Urinary bladder (tissue), 4 donors: ENCODE measurements at places on chromosomes 7 and 10.

- DNase-seq: no peak
Observed at GRCh38 chr10:62302760-62303159, 34.1 kb upstream of the RTKN2 start.

DNA sequence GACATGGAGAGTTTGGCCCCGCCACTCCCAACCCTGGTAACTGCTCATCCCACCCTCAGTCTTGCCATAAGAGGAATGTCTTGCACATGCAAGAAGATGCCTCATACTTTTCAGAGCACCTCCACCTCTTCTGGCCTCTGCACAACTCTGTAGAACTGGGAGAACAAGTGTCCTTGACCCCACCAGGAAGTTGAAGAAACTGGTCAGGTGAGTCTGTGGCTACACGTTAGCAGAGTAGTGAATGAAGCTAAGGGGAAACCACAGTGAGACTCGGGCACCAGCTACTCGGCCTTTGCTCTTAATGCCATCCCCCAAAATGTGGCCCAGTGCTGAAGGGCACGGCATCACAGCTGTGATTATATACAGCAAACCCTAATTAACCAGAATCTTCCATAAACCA is 110.1 kb downstream of the ARID5B start:
- no peak for DNase-seq

DNA sequence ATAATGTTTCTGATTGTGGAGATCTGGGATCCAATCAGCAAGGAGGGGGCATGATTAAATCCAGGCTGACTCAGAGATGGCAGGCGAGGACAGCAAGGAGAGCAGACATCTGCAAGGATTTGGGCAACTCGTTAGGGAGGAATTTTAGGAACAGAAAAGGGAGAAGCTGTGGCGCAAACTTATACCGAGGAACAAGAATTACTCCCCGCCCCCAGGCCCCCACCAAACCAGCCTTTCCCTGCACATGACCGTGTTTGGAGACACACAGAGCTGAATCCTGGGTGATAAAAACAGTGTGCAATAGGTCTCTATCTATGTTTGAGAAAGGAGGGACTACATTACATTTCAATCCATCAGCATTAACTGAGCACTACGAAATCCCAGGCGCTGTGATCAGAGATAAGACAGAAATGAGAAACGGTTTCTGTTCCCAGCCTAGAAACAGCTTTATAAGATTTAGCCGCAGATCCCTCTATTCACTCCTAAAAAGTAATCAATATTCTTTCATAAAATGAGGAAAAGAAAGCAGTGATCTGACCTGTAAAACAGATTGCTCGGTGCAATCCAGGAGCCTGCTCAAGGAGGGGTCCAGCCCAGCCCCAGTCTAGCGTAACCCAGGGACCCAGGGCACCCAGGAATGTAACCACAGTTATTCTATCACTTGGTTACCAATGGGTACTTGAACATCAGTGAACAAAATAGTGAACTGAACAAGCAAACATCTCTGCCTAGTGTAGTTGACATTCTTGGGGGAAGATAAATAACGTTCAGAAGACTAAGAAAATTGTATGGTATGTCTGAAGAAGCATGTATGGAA is 37.2 kb upstream of the RAPGEF5 start:
- no peak for DNase-seq

GRCh38 chr7:17546189-17546588 is 247.7 kb downstream of the AHR start:
- DNase-seq: no peak

DNA sequence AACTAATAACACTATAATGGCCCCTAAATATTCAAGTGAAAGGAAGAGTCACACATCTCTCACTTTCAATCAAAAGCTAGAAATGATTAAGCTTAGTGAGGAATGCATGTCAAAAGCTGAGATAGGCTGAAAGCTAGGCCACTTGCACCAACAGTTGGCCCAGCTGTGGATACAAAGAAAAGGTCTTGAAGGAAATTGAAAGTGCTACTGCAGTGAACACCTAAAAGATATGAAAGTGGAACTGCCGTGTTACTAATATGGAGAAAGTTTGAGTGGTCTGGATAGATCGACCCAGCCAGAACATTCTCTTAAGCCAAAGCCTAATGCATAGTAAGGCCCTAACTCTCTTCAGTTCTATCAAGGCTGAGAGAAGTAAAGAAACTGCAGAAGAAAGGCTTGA is 12.1 kb upstream of the SNX13 start:
- DNase-seq: no peak

- DNase-seq: no peak
Observed at GRCh38 chr7:7164591-7164990, 17.8 kb upstream of the C1GALT1 start.
